ENCODE measurements at places on chromosomes 13 and 19.

GRCh38 chr13:95296326-95296925, 4.8 kb downstream of the ABCC4 start:
- no peak for DNase-seq

DNA sequence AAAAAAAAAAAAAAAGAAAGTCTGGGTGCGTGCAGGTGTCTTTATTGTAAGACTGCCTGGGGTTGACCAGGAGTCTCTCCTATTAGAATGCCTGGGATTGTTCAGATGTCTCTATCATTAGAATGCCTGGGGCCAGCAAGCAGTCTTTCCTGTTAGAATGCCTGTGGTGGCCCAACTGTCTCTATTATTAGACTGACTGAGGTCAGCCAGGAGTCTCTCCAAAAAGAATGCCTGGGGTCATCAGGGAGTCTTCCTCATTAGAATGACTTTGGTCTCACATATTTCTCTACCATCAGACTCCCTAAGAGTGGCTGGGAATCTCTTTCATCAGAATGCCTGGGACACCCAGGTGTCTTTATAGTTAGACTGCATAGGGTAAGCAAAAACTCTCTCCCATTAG, 1577.5 kb downstream of the UQCRFS1 start:
- DNase-seq = no peak

- no peak for DNase-seq
Observed at GRCh38 chr13:114142640-114143490, 10.4 kb upstream of the RASA3 start.

DNA sequence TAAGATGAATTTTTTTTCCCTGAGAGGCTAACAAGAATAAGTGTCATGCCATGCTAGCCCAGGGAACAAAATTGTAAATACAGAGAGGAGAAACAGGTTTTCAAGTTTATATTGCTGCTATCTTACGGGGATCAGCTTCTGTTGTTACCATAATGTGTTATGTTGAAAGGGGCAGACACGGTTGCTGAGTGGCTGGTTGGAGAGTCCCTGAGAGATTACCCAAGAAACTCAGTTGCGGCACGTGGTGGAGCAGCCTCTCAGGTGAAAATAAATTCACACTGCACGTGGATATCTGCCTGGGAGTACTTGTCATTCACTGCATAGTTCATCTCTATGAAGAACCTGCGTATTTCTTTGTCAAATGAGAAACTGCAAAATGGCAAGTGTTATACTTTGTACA, 293.6 kb downstream of the TDRD3 start:
- DNase-seq = no peak

DNA sequence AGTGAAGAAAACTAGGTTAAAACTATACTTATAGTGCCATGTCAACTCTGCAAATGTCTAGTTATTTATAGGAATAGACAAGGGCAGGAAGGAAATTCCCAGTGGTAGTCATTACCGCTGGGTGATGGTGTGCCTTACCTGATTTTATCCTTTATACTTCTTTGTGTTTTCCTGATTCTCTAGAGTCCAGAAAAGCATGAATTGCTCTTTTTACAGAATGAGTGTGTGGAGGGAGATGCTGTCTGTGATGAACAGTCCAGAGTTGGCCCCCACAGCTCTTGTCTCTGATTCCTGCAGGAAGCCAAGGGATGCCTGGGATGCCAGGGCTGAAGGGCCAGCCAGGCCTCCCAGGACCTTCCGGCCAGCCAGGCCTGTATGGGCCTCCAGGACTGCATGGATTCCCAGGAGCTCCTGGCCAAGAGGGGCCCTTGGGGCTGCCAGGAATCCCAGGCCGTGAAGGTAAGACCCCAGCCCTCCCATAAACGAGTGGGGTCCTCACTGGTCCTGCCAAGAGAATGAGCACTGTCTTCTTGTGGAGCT, 83.7 kb downstream of the RAB20 start:
- no peak for DNase-seq

DNA sequence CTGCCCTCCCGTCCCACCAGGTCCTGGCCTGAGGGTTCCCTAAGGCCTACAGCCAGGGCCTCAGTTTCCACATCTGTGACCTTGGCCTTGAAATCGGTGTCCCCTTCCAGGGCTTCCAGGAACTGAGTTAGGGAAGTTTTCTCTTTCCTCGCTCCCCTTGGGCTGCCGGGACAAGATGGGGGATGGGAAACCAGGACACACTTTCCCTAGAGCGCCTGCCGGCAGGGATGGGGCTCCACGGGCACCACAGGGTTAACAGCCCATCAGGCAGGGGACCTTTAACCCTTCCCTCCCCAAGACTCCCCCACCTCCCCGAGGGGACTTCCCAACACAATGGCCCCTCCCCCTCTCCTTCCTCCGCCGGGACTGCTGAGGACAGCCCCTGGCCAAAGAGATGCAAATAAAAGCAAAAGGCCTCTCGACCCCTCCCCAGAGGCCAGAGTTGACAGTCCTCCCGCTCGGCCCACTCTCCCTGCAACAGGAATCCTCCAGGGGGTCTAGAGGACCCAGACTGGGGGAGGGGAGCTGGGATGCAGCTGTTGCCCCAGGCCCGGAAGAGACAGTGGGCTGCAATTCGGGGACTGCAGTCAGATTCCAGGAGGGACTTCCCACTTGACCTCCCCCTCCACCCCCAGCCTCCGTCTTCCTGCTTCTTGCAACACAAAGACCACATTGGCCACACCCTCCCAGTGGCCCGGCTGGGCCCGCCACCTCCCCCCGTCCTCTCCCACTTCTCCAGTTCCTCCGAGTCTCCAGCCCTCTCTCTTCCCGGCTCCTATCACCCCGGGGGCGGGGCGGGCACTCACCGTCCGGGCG, 3.4 kb downstream of the BBC3 start:
- no peak for DNase-seq

DNA sequence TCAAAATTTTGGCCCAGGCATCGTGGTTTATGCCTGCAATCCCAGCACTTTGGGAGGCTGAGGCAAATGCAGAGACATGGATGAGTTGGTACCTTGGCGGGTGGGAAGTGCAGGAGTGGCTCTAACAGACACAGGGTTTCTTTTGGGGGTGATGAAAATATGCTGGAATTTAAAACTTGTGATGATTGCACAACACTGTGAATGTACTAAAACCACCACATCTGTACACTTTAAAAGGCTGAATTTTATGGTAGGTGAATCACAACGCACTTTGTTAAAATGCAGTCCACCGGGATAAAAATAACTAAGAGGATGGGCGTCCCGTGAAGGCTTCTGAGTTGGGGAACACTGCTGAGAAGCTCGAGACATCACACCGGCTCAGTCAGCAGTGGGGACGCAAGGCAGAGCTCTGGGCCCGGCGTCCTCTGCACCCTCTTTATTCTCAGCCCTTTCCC, 47.1 kb downstream of the MLLT1 start:
- DNase-seq = no peak

GRCh38 chr19:11482384-11483050, 1.7 kb upstream of the ELAVL3 start:
- DNase-seq = peak; percentile 62

DNA sequence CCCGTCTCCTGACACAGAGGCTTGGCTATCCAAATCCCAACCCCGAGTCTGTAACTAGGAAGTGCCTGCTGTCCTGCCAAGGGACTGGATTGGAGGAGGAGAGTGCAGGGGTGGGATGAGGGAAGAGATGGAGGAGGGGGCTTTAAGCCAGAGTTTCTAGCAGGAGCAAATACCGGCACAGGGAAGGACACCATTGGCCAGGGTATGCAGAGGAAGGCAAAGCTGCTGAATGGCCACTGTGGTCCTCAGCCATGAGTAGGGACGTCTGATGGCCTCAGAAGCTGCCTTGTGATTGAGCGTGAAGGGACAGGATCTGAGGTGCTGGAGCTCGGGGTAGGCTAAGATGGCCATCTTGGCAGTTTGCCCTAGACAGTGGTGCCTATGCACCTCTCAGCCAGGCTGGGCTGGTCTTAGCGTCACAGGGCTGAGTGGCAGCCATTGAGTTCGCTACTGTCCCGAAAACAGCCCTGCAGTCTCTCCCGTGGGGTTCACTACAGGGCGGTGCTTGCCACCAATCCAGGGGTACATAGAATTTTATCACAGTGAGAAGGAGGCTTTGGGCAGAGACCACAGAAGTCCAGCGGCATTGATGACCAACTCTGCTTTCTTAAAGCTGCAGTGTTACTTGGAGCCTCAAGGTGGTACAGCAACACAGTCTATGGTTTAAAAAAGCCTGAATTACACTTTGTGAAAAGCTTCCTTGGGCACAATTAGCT, 61.8 kb downstream of the AKAP11 start:
- no peak for DNase-seq

DNA sequence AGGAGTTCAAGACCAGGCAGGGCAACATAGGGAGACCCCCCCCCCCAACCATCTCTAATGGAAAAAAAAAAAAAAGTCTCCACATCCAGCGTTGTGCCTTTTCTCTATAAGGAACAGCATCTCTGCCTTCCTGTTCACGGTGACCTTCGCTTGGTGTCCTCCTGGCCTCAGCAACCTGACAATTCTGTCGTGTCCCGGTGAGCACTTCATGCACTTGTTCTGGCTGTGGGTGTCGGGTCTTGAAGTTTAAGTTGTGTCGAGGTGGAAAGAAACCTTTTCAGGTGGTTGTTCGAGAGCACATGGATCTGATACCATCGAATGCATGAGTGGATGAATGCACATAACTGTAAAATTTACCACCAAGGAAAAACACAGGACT, 594 bp downstream of the ZNF559 start:
- no peak for DNase-seq

DNA sequence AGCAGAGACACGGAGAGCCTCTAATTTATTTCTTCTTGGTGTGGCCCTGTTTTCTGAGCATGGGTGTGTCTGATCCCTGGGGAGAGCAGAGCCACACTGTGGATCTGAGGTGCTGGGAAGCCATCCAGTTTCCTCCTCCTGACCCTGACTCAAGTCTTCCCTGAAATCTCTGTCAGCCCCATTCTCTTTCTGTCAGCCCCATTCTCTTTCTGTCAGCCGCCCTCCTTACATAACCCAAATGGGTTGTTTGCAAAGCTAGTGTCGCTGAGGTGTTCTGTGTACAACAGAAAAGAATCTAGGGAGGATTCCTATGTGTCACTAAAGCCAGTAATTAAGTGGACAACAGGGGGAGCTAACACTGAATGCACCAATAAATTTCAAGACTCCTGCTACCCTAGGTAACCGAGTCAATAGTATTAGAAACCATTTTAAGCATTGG, 50.2 kb downstream of the LRCH1 start:
- DNase-seq = no peak

GRCh38 chr19:48203222-48203793, 32.8 kb downstream of the ZSWIM9 start:
- no peak for DNase-seq

DNA sequence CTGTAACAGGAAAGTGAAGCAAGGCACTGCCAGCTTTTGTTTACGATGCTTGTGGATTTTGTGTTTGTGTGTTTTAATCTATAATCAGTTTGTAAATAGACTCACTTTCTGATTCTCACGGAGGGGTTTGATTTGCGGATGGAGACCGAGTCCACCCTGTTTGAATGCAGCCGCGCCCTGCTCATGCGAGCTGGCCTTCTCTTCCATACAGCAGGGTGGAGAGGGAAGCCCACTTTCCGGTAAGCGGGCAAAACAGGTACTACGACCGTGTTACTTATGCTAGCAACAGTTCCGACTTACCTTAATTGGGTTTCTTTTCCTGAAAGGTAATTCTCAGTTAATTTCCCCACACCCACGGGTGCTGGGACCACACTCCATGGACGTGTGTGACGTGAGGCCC, 33.1 kb downstream of the ADPRHL1 start:
- DNase-seq = no peak

DNA sequence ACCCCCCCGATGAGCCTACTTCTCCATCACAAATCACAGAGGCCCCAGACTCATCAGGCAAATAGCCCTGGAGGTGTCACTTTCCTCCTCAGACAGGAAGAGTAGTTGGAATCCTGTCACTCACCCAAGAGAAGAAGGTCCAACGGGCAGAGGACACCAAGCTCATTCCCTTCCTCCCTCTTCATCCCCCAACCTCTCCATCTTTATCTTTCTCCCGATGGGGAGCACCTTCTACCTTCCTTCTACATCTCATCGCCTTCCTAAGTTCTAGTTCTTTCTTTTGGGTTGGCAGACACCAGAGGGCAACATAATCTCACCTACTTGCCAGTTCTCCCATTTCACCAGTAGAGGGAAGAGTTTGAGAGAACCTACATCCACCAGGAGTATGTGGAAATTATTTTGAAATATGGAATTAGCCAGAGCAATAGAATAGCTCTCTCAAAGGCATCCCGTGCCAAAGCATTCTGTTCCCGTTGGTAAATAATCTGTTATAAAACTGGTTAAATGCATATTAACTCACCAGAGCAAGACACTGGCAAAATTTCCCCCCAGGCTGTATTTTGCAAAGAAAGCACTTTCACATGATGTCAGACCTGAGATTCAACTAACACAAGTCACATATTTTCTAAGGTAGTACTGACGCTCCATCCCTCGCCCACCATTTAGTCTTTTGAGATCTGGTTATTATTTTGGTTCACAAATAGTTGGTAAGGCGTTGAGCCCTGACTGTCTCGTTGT, 55.0 kb downstream of the ZIC5 start:
- no peak for DNase-seq

GRCh38 chr19:17866964-17867486, 4.7 kb upstream of the SLC5A5 start:
- no peak for DNase-seq

GRCh38 chr19:30393729-30394480, 21.7 kb downstream of the ZNF536 start:
- no peak for DNase-seq

DNA sequence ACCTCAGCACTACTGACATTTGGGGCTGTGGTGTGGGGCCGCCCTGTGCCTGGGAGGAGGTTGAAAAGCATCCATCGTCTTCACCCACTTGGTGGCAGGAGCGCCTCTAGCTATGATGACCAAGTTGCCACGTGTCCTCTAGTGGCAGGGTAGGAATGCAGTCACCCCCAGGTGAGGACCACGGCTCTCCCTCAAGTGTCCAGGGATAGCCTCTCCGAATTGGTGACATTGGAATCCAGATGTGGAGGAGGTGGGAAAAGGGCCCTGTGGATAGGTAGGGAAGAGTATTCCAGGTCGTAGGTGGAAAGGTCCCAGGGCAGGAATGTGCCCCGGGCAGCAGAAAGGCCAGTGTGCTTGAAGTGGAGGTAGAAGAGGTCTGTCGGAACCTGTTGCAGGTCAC, 37.6 kb downstream of the ARHGEF18 start:
- DNase-seq = no peak

DNA sequence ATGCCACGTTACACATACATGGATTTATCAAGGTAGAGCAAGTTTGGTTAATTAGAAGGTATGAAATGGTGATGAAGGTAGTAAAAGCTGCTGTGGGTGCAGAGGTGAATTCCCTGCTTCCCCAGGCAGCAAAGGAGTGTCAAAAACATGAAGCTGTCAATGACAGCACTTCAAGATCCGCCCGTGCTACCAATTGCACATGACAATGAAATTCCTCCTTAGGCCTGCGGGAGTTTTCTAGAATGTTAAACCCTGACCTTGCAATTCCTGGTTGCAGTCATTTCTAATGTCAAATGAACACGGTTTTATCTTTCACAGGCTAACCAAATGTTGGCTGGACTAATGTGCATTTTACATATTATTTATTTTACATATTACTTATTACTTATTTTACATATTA, 67.7 kb upstream of the LSM14A start:
- no peak for DNase-seq

DNA sequence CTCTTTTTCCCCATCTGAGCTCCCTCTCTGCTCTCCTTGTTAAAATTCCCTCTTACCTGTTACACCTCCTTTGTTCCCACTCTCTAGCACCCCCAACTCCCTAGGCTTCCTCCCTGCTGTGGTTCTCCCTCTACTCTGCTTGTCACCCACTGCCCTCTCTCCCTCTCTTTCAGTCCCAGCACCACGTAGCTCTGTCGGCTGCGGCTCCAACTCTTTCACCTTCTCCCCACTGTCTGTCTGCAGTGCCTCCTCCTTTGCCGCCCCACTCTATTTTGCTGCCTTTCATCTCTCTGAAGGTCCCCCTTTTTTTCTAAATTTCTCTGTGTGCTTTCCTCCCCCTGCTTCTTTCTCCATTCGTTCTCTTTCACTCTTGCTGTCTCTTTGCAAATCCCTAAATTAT, 1.1 kb downstream of the ZNF836 start:
- DNase-seq = no peak
